ENCODE measurements at places on chromosomes 7 and 10.

DNA sequence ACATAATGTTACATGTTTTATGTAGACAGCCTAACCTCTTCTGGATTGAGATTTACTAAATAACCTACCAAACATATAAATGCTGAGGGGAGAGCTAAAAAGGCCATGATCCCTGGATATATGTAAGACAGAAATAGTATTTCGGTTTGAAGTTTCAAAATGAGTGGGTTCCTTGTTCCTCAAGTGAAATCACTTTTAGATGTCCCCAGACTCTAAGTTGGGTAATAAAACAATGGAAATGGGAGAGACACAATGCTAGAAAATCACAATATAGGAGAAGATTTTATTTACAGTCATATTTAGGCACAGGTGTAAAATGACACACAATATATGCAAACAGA, 56.5 kb downstream of the SHTN1 start:
- no peak for DNase-seq

GRCh38 chr7:110839866-110840265, 251.1 kb upstream of the LRRN3 start:
- no peak for DNase-seq

DNA sequence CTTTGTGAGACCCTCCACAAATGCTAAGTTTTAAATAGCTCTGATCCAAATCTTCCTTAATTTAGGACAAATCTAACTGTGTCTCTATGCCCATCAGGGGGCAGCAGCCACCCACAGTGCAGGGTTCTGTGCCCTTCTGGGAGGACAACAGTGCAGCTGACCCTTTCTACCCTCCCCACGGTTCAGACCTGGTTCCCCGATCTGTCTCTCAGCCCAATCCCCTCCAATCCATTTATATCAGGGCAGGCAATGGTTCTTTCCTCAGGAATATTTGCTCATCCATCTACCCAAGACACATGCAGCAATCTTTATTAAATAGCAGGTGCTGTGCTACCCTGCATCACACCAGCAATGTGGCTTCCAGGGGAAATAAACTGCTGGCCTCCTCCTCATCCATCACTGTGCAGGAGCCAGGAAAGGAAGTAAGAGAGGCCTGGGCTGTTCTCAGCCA, 4.0 kb upstream of the RBM28 start:
- peak; percentile 61 for DNase-seq

- no peak for DNase-seq
These were observed 288.2 kb downstream of the POU6F2 start for GRCh38 chr7:39265641-39266591.

GRCh38 chr10:30309403-30309802, 39.7 kb downstream of the MTPAP start:
- no peak for DNase-seq

GRCh38 chr7:17331891-17332501, 33.5 kb downstream of the AHR start:
- DNase-seq, result no peak

DNA sequence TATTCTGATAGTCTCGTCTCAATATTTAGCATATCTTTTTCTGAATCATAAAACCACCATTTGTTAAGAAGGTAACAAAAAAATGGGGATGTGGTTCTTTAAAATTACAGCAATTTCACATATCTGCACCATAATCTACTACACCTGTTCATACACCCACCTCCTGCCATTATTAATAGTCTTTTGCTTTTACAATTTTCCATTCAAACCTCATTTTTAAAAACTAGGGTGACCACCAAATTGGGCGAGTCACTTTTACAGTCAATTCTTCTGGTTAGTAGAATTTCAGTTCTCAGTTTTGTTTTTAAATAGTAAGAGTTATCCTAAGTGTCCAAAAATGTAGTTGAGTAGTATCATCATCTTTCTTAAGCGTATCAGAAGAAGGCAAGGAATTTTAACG, 48.4 kb upstream of the GSAP start:
- DNase-seq, result no peak

DNA sequence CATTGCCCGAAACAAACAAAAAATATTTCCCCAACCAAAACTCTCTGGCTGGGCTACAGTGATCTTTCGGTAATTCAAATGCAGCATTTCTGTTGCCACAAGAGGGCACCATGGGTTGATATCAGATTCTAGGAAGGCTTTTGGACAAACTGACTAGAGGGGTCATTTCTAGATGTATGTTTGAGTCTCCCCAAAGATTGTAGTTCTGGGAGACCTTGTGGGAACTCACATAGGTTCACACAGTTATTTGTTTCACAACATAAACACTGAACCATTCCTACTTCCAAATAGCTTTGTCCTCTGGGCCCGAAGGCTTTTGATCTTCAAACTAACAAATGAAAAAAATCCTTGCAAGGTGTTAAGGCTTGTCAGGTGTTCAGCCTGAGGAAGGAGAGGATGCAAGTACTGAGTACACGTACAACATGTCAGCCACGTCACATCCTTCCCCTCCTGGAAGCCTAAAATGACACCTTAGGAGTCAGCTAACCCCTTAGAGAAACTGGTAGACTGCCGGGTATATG, 37.0 kb upstream of the IL15RA start:
- DNase-seq, result peak; percentile 83

DNA sequence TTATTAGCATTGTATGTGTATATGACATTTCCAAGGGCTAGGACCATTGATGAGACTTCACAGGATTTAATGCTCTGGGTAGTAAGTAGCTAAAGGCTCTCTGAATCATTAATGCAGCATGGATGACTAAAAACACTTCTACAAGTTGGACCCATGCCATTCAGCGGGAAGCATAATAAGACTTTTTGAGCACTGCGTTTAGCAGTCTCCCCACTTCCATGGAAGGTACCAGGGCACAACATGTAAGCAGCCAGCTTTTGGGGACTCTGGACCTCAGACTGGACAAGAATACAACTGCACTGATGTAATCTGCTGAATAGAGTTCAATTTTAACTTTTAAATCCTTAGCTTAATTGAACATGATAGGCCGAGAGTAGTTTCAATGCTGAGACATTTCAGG, 191.7 kb upstream of the IMMP2L start:
- no peak for DNase-seq

- DNase-seq, result no peak
These were observed 45.4 kb downstream of the CACNB2 start for GRCh38 chr10:18185621-18186020.

DNA sequence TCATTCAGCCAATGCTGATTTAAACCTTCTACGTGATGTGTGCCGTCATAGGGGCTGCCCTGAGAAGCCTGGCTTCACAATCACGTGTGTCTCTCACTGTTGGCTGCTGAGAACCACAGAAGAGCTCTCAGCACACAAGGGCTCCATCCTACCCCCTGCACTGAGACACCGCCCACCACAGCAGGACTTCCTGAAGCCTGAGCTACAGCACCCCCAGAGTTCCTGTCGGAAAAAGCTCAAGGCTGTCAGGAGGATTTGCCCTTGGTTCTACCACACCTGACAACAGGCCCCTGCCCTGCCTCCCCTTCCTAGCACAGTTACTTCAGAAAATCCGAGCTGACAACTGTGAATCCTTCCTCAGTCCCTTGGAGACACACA, 191.9 kb downstream of the MAD1L1 start:
- DNase-seq, result peak; percentile 82

Data from CD8-positive, alpha-beta T cell (primary cell).